Renal cortical epithelial cell (primary cell): ENCODE measurements at places on chromosomes 1 and 21. TPM values are rescaled to one million over a fixed set of nuclear protein-coding genes. Genes with fewer than 3 reads are reported as not detected.

Gene VCAM1
- total RNA-seq, result 57.8 and 242 TPM in 2 replicates

- no peak for DNase-seq
These were observed 69.3 kb downstream of the POU2F1 start for GRCh38 chr1:167289966-167290365.

DNA sequence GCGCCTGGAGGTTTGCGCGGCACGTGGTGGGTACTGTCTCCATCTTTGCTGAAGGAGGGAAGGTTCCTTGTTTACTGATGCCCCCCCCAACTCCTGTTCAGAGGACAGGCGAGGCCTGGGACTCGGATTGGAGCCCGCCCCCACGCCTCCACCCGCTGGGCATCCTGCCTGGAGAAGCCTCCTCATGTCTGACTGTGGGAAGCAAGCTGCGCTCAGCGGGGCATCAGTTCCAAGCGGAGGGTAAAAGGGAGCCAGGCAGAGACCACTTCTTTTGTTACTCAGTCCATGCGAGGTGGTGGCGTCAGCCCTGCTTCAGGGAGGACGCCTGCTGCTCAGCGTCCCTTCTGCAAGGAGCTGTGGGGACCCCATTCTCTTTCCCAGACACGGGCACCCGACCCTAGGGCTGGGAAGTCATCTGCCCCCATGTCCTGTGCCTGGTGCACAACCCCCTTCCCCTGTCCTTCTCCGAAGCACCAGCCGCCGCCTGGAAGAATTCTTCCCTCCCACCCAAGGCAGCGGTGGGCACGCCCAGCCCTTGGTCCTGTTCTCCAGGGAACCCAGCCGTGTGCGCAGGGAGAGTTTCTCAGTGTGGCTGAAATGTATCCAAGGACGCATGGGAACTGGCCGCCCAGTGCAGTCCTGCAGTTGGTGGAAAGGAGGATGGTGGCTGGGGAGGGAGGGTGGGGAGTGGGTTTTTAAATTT lies 414.0 kb downstream of the CAMTA1 start:
- DNase-seq, result no peak

Gene TOE1
- total RNA-seq, result 10.4 and 13.5 TPM in 2 replicates

Gene ETS2
- total RNA-seq, result 20.8 and 35.3 TPM in 2 replicates

DNA sequence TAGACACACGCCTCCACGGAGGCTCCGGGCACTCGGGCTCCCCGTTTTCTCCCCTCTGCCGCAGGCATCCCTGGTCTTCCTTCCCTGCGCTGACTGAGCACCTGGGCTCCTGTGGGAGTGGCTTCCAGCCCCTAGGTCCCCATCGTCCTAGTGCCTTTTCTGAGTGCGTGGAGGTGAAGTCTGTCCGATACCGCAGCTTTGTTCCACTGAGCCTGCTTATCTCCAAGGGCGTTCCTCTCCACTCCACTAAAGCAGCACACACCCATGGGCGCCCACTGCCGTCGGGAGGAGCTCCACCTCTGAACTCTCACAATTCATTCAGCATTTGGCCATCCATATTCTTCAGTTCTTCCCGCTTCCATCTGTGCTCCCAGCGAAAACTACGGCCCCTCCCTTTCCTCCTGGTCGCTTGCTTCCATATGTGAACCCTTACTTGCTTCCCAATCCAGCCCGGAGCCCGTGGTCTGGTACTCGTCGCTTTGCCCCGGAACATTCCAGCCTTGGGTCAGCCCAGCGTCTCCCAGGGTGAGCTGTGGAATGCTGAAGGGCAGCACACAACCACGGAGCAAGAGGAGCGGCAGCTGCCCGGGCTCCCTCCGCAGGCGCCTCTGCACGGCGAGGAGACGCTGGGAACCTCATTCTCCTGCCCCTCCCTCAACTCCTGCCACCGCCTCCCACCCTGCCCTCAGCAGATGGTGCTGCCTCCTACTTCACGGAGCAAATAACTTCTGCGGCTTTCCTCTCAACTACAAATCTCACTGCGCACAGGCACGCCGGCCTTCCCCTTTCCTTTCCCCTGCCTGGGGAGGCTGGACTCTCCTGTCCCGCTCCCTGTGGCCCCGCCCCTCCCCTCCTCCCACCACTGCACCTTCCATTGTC lies 27.5 kb downstream of the ATP8B2 start:
- peak; percentile 47 for DNase-seq

DNA sequence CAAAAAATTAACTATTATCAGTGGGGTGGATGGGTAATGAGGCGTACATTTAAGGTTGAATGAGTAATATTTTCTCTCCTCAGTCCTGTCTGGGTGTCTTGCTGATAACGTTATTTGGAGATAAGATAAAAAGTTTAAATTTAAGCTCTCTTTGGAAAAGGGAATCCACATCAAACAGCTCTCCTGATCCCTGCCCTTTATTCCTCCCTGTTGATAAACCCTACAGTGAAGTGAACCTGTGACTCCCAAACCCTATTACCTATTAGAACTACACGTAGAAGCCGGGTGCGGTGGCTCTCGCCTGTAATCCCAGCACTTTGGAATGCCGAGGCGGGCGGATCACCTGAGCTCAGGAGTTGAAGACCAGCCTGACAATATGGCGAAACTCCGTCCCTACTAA lies 9.9 kb upstream of the GPR161 start:
- no peak for DNase-seq

Gene MIB2
- 32.0 and 68.2 TPM in 2 replicates for total RNA-seq

DNA sequence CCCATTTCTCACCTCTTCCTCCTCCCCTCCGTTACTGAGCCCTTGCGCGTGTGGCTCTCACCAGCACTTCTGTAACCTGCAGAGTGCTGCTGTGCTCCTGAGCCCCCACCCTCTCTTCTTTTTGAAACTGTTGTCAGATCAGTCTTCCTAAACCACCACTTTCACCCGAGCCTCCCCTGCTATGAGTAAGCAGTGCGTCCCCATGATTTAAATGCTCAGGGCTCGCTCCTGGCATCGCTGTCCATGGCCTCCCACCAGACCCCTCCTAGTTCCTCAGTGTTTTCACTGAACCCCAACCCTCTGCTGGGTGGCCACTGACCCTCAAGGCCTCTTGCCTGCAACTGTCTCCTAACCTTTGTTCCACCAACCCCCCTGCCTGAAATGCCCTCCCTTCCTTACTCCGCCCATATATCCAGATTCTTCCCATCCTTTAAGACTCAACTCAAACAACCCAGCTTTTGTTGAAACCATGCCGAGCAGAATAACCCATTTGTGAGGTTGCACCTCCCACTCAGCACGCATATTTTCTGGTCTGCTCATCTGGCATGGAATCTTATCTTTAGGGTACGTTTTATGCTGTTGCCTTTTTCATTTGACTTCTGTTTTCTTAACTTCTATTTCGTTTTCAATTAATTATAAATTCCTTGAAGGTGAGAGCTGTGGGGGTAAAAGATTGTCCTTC lies 64.5 kb upstream of the FAM3B start:
- DNase-seq, result no peak

GRCh38 chr1:62774006-62774405 lies 9.9 kb upstream of the ATG4C start:
- no peak for DNase-seq

DNA sequence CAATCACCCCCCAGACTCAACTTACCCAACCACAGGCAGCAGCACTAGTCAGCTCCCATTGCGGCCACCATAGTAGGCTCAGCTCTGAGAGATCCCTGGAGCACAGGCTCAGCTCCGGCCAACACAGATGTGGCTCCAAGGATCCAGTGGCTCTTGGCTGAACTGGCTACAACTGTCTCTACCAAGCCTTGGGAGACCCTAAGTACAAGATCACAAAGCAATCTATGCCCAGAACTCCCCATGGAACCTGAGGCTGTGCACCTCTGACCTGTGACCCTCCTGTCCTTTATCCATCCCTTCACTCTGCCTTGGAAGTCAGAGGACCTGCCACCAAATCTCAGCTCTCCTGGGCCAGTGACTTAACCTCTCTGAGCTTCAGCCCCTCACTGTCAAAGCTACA lies 61.8 kb upstream of the GJB5 start:
- DNase-seq, result no peak

DNA sequence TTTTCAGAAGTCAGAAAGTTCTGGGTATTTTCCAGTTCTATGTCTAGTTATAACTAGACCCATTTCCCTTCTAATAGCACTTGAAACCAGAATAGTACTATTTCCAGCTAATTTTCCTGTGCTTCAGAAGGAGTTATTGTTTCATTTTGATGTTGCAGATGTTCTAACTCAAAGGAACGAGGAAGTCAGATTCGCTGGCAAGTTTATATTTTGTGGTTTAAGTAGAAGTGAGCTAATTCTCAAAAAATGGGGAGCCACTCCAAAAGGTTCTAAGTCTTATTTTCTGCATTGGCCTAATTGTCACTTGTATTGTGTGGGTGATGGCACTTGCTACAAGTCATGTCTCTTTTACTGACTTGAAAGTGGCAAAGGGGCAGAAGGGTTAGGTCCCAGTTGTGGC lies 18.1 kb downstream of the CCDC185 start:
- no peak for DNase-seq

DNA sequence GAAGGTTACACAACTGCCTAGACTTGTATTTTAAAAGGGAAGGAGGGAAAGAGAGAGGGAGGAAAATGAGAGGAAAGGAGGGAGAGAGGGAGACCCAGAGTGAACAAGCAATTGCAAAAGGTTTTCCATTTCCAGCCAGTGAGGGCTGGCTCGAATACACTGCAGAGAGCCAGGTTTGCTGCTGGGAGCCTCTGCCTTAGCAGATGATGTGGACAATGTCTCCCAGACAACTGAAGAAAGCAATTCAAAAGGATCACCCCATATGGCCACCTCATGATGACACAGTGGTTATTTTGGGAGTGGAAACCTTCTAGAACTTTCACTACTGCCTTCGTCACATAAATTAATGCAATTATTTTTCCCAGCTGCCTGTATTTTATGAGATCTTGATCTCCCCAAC lies 86.4 kb downstream of the BCAR3 start:
- peak; percentile 28 for DNase-seq

DNA sequence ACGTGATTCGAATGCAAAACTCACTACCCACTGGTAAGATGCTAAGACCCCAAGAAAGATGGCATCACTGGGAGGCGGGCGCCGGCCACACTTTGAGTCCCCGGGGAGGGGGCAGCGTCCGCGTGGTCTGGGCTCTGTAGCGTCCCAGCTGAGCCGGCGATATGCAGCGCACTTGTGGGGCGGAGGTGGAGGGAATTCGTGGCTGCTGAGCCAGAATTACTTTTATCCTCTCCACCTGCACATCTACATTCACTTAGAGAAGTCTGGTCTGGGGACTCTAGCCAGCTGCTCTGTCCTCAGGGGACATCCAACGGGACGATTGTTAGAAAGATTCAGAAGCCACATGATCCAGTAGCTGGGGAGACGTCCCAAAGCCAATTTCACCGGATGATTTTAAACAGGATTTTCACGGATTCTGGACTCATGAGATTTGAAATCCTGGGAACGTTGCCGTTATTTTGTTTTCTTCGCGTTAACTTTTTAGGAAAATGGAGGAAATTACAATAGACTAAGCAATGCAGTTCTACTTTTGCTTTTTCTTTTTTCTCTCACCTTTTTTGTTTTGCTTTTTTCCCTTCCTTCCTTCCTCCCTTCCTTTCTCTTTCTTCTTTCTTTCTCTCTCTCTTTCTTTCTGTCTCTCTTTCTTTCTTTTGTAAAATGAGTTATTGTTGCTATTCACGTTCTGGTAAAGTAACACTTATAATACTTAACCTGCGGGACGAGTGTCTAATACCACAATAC lies 1.3 kb downstream of the JAM2 start:
- no peak for DNase-seq

Gene PLA2G2A
- not detected in 2 replicates for total RNA-seq

GRCh38 chr1:28926629-28927265 lies 12.4 kb downstream of the EPB41 start:
- DNase-seq, result peak; percentile 19

DNA sequence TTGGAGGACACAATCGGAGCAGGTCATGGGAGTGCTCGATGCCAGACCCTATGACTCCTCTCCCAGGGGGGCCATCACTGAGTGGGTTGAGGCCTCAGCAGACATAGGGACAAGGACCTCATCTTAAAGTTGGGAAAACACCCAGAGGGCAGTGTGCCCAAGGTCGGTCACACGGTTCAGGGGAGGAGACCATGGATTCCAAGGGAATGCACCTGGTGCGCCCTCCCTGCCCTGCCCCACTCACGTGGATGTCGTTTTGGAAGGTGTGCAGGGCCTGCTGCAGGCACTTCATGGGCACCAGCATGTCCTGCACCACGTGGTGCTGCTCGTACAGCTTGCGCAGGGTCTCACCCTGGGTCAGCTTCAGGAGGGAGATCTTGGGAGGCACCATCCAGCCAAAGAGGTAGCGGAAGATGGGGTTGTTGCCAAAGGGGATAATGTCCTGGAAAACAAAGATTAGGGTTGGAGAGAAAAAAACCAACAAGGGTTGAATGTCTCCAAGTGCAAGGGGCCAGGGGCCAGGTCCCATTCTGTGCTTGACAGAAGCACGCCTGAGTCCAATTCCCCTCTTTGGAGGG lies 33.1 kb downstream of the DHCR24 start:
- DNase-seq, result no peak

GRCh38 chr21:28127175-28127785 lies 865.4 kb downstream of the LTN1 start:
- peak; percentile 73 for DNase-seq

- DNase-seq, result no peak
These were observed 1.5 kb downstream of the RALGPS2 start for GRCh38 chr1:178726545-178726944.

DNA sequence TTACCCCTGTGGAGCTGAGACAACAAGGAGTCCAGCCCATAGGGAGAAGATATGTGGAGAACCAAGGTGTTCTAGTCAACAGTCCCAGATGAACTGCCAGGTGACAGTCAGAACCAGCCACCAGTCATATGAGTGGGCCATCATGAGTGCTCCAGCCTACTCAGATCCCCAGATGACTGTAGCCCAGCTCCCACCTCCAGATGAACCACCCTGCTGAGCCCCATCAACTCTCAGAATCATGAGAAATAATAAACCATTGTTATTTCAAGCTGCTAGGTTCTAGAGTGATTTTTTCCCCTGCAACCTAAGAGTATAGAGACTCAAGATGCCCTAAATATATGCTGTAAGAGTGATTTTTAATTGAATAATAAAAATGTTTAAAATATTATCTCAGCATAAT lies 444.2 kb downstream of the GPATCH2 start:
- no peak for DNase-seq

GRCh38 chr1:207103892-207104373 lies at the start of gene C4BPA:
C4BPA (plus strand) TSS chr1:207104233; CDS start chr1:207113026, 8,793 bp downstream.
- DNase-seq, result peak; percentile 81

Gene RAD54L
- 1.9 and 5.4 TPM in 2 replicates for total RNA-seq

Gene TEKT2
- 0.35 and 1.4 TPM in 2 replicates for total RNA-seq

DNA sequence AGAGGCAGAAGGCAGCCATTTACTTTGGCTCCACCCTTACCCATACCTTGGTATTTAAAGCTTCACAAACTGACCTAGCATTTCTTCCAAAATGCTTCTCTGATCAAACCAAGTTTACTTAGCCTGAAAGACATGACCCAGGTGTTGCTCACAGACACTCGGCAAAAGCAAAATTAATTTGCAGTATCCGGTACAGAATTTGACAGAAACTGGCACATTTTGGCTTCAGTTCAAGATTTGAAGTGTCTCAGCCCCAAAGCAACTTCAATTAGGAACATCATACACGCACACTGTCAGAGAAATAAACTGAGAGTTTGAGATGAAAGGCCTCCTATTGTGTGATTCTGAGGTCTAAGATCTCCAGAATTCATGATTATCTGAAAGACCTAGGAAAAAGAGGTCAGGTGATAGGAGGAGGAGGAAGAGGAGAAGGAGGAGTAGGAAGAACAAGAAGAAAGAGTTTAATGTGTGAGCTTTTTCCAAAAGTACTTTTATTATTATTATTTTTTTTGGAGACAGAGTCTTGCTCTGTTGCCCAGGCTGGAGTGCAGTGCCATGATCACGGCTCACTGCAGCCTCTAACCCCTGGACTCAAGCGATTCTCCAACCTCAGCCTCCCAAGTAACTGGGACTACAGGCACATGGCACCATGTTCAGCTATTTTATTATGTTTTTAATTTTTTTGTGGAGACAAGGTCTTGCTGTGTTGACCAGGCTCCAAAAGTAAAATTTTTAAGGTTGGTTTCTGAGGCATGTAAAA lies 143.6 kb downstream of the SLC45A1 start:
- DNase-seq, result no peak
